ENCODE measurements at places on chromosomes 11 and 22.

DNA sequence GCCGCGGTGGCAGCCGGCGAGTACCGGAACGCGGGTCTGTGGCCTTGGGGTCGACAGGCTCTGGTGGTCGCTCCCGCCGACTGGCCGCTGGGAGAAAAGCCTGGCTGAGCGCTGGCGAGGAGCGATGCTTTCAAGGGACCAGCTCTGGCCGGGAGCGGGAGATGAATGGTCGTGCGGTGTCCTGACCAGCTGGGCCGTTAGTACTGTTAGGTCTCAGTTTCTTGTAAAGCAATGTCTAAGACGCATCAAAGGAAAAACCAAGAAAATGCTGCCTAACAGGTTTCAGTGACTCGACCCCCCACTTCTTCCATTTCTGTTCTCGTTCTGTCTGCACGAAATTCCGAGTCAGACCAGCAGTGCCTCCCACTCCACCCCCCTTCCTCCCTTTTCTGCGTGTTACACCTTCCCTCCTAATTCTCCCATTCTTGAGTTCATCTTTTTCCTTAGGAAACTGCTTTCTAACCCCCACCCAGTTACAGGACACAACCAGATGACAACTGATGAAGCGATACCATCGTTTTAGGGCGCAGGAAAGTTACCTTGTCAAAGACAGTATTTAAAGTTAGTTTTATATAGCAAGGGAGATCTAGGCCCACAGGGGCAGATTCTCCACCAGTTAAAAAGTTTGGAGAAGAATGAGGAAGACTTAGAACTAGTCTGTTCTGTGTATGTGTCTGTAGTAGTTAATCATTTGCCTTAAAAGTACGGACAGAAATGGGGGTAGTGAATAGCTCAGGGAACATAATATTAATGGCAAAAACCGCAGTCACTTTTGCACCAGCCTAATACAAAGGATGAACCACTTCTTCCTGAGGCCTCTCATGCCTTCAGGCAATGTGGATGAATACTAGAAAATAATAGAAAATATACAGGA, 1.0 kb downstream of the CUL5 start:
- no peak for DNase-seq

GRCh38 chr11:8019314-8020243, 32.4 kb downstream of the EIF3F start:
- DNase-seq, result no peak

DNA sequence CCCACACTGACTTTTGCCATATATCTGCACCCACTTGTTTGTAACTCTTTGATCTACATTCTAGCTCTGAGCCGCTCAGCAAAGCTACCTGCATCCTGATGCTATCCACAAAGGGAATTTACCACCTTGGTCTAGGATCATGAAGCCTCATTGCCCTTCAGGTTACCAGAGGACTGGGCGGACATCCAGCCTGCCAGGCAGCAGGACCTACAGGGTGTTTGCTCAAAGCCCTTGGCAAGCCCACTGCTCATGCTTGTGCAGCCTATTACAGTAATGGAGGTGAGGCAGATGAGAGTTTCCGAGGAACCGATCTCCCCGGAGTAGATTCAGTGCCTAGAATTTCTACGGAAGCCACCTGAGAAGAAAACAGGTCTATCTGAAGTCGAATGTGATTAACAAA, 417.2 kb downstream of the OPCML start:
- no peak for DNase-seq

DNA sequence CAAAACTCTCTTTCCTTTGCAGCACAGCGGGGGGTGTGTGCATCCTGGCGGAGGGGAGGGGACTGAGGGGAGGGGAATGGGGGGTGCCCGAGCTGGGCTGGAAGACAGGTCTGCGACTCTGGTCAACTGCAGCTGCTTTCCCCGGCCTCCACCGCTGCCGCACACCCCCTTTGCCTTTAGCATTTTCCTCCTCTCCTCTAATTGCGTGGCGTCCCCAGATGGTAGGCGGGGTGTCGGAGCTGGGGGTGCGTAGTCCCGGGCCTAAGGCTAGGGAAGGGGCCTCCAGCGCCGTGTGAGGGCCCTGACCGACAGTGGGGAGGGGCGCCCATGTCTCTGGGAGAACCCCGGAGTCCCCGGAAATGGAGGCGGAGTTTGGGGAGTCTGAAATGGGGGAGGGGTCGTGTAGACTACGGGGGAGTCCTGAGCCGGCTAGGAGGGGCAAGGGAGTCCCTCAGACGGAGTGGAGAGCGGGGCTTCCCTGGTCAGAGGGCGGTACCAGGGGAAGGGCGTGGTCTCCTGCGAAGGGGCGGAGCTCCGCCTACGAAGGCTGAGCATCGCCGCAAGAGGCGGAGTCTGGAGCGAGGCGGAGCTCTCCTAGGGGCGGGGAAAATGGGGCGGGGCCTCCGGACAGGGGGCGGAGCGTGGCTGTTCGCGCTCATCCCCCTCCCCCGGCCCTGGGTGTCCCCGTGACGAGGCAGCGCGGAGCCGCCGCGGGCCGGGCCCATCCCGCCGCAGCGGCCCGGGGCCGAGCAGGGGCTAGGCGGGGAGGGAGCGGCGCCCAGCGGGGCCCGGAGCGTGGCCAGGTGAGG, at the start of gene PELI3:
Gene PELI3, plus strand, starts transcription at position 681 of the 809 bp plus-strand sequence. CDS start 1,224 bp downstream, outside the sequence.
- peak; percentile 96 for DNase-seq

- no peak for DNase-seq
Observed at GRCh38 chr11:98566978-98567377, 453.8 kb upstream of the CNTN5 start.

DNA sequence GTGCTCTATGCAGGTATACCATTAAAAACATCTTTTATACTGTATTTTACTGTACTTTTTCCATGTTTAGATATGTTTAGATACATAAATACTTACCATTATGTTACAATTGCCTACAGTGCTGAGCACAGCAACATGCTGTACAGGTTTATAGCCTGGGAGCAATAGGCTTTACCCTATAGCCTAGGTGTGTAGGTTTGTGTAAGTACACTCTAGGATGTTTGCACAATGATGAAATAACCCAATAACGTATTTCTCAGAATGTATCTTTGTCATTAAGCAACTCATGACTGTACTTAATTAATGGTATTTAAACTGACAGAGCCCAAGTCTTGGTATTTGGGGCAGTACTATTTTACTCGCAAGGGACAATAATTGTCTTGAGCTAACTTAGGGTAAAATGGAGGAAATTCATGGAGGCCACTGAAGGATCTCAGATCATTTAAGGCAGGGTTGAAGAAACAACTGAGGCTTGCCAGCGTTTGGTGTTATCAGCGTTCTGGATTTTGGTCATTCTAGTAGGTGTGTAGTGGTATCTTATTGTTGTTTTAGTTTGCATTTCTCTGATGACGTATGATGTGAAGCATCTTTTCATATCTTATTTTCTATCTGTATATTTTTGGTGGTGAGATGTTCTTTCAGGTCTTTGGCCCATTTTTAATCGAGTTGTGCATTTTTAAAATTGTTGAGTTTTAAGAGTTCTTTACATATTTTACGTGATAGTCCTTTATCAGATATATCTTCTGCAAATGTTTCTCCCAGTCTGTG, 42.4 kb downstream of the ADAMTS15 start:
- DNase-seq, result no peak

DNA sequence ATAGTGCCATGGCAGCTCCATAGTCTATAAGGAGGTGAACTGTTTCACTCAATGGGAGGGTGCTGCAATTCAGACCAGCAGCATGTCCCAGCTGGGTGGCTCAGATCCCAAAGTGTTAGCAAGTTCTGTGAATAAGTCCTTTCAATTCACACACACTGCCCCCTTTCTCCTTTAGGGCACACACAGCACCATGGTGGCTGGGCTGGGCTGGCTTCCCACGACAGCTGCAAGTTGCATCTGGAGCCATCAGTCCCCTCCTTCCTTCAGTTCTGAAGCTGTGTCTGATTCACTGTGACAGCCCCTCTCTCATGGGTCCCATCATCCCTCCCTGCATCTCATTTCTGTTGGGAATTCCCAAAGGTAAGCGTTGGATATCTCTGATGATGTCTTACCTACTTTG, 324.1 kb upstream of the NCAM1 start:
- no peak for DNase-seq

GRCh38 chr11:130023204-130023603, 20.6 kb upstream of the PRDM10 start:
- no peak for DNase-seq

GRCh38 chr11:93939084-93939760, 81.9 kb upstream of the HEPHL1 start:
- DNase-seq, result no peak

- no peak for DNase-seq
Observed at GRCh38 chr11:2593393-2593950, 106.3 kb downstream of the KCNQ1OT1 start.
